Osteocyte (in vitro differentiated cells): ENCODE measurements at places on chromosomes 1 and 21. TPM values are rescaled to one million over a fixed set of nuclear protein-coding genes. Genes with fewer than 3 reads are reported as not detected.

The BARHL2 gene
- not detected in 2 replicates for total RNA-seq

The SLC41A1 gene
- 25.6 and 29.5 TPM in 2 replicates for total RNA-seq

The LMOD1 gene
- total RNA-seq = 15.1 and 15.9 TPM in 2 replicates

GRCh38 chr1:38265293-38266196 lies 219.0 kb upstream of the POU3F1 start:
- no peaks in the 10 kb centered on the region for H3K36me3 ChIP-seq
- H3K27me3 ChIP-seq = peaks cover 17% of the 10 kb centered on the region
- H3K4me1 ChIP-seq = no peaks in the 10 kb centered on the region

DNA sequence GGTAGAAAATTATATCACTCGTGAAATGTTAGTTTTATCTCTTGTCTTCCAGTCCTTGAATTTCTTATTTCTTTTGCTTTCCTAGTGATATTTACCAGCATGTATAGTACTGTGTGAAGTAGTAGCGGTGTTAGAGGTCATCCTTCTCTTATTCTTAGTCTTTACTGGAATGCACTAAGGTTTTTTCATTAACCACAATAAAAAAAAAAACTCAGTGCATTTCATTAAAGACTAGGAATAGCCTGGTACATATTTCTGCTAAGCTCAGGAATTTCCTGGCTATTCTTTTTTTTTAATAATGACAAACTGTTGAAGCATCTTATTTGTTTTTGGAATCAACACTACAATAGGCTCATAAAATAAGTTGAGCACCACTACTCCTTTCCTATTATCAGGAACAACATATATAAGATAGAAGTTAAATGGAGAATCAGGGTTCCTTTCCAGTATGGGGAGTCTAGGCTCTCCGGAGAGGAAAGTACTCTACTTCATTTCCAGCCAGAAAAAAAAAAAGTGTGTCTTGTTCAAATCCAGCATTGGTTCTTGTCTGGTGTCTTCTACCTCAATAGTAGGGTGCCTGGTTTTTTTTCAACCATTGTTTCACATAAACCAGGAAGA lies 60.0 kb downstream of the TNFSF18 start:
- H3K36me3 ChIP-seq = no peaks in the 10 kb centered on the region
- peak overlapping the region; percentile 17 for H3K27ac ChIP-seq

The GPR161 gene
- 36.8 and 38.5 TPM in 2 replicates for total RNA-seq

DNA sequence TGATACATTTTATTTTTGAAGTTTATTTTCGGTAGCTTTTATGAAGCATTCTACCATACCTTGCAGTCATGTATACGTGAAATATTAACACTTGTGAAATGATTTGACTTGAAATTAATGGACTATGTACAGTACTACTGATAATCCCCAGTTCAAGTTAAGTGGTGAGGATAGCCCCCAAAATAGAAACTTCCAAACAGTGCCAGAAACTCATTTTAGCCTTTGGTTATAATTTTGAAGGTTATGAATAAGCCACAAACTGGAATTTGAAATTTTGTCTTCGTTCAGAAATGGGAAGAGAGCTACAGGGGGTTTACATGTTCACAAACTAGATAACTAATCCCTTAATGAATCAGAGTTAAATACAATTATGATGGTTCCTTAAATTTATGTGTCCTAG lies 1.5 kb upstream of the HNRNPU start:
- peaks cover 8% of the 10 kb centered on the region for H3K36me3 ChIP-seq
- H3K27me3 ChIP-seq = no peaks in the 10 kb centered on the region
- DNase-seq = no peak
- peaks cover 35% of the 10 kb centered on the region for H3K4me1 ChIP-seq

The PARK7 gene
- total RNA-seq = 263 and 264 TPM in 2 replicates

The RGS8 gene
- total RNA-seq = not detected in 2 replicates

GRCh38 chr21:19999369-20000272 lies 998.6 kb upstream of the NCAM2 start:
- H3K27ac ChIP-seq = no peak overlapping the region
- no peak for DNase-seq
- H3K27me3 ChIP-seq = no peaks in the 10 kb centered on the region
- no peak overlapping the region for H3K4me3 ChIP-seq
- no peaks in the 10 kb centered on the region for H3K4me1 ChIP-seq

The SYT14 gene
- total RNA-seq = 0.10 and 0.16 TPM in 2 replicates

- no peaks in the 10 kb centered on the region for H3K4me1 ChIP-seq
- no peak overlapping the region for H3K27ac ChIP-seq
- no peaks in the 10 kb centered on the region for H3K36me3 ChIP-seq
These were observed 60.0 kb downstream of the TAS1R2 start for GRCh38 chr1:18799454-18799853.

DNA sequence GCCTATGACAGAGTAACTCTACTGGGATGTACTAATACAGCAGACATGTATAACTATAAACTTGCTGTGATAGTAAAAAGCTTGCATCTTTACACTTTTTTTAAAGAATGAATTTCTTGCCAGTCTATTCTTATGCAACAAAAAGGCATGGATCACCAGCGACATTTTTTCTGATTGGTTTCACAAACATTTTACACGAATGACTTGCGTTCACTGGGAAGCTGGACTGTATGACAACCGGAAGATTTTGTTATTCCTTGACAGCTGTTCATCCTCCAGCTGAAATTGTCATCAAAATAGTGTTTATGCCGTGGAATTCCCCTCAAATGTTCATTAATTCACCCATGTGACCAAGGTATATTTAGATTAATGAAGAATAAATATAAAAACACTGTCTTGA lies 131.0 kb downstream of the XPR1 start:
- no peak overlapping the region for H3K4me3 ChIP-seq
- H3K27me3 ChIP-seq = no peaks in the 10 kb centered on the region
- DNase-seq = no peak
- no peaks in the 10 kb centered on the region for H3K4me1 ChIP-seq
- H3K36me3 ChIP-seq = no peaks in the 10 kb centered on the region

GRCh38 chr1:177208920-177209319 lies 38.2 kb downstream of the BRINP2 start:
- H3K4me3 ChIP-seq = no peak overlapping the region
- DNase-seq = no peak
- H3K36me3 ChIP-seq = no peaks in the 10 kb centered on the region
- no peak overlapping the region for H3K27ac ChIP-seq
- no peaks in the 10 kb centered on the region for H3K4me1 ChIP-seq
- H3K27me3 ChIP-seq = no peaks in the 10 kb centered on the region

The VCAM1 gene
- total RNA-seq = 8.2 and 9.6 TPM in 2 replicates

DNA sequence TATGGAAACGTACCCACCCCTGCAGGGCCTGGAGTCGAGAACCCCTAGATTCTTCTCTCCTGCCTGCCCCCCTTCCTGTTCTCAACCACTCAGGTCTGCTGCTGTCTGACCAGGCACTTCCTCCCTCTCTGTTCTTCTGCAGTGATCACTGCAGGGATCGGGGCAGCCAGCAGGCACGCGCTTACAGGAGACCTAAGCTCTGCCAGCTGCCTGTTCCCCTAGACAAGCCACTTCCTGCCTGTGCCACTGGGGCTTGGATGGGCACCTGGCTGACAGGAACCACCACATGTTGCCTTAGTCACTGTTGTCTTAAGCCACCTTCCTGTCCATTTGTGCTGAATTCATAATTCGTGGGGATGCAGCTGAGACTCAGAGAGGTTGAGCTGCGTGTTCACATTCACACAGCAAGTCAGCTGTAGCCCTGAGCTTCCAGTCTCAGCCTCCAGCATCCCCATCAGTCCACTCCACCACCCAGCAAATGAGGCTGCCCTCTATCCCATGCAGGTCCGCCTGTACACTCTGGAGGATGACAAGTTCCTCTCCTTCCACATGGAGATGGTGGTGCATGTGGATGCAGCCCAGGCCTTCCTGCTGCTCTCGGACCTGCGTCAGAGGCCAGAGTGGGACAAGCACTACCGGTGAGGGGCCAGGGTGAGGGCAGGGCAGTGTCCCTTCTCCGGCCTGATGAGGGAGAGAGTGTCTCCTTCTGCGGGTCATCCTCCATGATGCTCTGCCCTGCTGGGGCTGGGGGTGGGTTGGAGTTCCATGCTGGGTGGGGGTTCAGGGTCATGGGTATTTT lies 18.6 kb downstream of the FAM151A start:
- H3K27ac ChIP-seq = no peak overlapping the region
- peaks cover 2% of the 10 kb centered on the region for H3K4me1 ChIP-seq
- H3K4me3 ChIP-seq = no peak overlapping the region
- H3K27me3 ChIP-seq = no peaks in the 10 kb centered on the region
- H3K36me3 ChIP-seq = no peaks in the 10 kb centered on the region

- peak overlapping the region; percentile 7 for H3K4me3 ChIP-seq
- DNase-seq = no peak
- peaks cover 2% of the 10 kb centered on the region for H3K27me3 ChIP-seq
- H3K4me1 ChIP-seq = peaks cover 31% of the 10 kb centered on the region
- peak overlapping the region; percentile 29 for H3K27ac ChIP-seq
These were observed 2.2 kb downstream of the SCYL3 start for GRCh38 chr1:169891539-169891885.

The LDLRAP1 gene
- 31.3 and 34.3 TPM in 2 replicates for total RNA-seq

GRCh38 chr1:30700528-30701257 lies 22.7 kb downstream of the MATN1 start:
- no peak for DNase-seq
- H3K4me1 ChIP-seq = no peaks in the 10 kb centered on the region
- no peaks in the 10 kb centered on the region for H3K36me3 ChIP-seq
- H3K27me3 ChIP-seq = peaks cover 17% of the 10 kb centered on the region

The APOBEC4 gene
- total RNA-seq = not detected in 2 replicates

- H3K4me1 ChIP-seq = peaks cover 19% of the 10 kb centered on the region
- H3K27ac ChIP-seq = peak overlapping the region; percentile 65
- H3K4me3 ChIP-seq = no peak overlapping the region
- H3K27me3 ChIP-seq = no peaks in the 10 kb centered on the region
These were observed 110.5 kb downstream of the MAST2 start for GRCh38 chr1:45913731-45914501.

GRCh38 chr1:20840731-20841130 lies 53.6 kb upstream of the HP1BP3 start:
- no peak overlapping the region for H3K4me3 ChIP-seq
- H3K36me3 ChIP-seq = peaks cover 33% of the 10 kb centered on the region
- DNase-seq = no peak
- H3K27ac ChIP-seq = no peak overlapping the region
- H3K4me1 ChIP-seq = no peaks in the 10 kb centered on the region

DNA sequence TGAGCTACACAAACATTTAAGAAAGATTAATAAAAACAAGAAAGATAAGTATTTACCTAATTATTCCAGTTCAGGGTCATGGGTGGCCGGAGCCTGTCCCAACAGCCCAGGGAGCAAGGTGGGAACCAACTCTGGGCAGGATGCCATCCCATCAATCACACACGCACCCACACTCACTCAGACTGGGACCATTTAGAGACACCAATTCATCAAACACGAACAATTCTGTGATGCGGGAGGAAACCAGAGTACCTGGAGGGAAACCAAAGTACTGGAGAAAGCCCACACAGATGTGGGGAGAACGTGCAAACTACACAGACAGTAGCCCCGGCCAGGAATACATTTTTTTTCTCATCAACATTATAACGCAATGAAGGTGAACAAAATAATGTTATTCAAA lies 16.2 kb downstream of the WASF2 start:
- peak overlapping the region; percentile 17 for H3K27ac ChIP-seq
- no peaks in the 10 kb centered on the region for H3K27me3 ChIP-seq
- H3K36me3 ChIP-seq = peaks cover 15% of the 10 kb centered on the region
- peaks cover 58% of the 10 kb centered on the region for H3K4me1 ChIP-seq
- H3K4me3 ChIP-seq = no peak overlapping the region
- DNase-seq = no peak

The EPS15 gene
- 62.4 and 64.8 TPM in 2 replicates for total RNA-seq

DNA sequence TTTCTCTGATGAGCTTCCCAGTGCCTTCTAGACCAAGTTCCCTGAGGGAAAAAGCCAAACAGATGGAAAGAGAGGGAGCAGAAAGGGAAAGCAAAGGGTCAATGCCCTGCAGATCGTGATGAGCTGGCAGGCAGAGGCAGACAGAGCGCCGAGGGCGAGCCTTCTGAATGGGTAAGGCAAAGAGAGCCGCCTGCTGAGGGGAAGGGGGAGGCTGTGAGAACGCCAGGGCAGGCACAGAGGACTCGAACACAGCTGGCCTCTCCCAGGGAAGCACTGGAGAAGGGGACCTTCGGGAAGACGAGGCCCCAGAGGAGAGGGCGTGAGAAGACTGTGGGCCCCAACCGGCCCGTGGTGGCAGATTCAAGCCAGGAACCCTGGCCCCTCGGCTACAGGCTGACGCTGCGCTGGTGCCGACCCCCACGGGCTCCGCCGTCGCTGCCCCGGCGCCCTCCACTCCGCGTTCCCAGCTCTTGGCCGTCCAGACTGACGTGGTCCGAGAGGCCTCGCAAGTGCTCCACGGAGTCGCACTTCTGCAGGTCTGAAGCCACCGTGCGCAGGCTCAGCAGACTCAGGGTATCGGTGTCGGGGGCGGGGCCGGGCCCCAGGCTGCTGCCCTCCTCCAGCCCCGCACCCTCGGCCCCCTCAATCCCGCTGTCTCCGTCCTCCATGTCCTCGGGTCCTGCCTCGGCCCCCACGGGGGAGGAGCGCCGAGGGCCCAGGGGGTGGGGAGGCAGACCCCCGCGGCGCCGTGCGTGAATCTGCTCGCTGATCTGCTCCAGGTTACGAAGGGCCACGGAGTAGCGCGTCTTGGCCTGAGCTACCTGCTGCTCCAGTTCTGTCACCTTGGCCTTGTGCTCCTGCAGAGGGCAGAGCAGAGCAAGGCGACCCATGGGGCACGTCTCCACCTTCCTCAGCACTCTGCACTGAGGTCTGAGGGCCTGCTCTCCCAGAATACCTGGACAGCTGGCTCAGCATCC lies 13.9 kb downstream of the SH3BP5L start:
- H3K4me1 ChIP-seq = peaks cover 17% of the 10 kb centered on the region
- peaks cover 42% of the 10 kb centered on the region for H3K36me3 ChIP-seq
- no peaks in the 10 kb centered on the region for H3K27me3 ChIP-seq

The SPRR2E gene
- not detected in 2 replicates for total RNA-seq

DNA sequence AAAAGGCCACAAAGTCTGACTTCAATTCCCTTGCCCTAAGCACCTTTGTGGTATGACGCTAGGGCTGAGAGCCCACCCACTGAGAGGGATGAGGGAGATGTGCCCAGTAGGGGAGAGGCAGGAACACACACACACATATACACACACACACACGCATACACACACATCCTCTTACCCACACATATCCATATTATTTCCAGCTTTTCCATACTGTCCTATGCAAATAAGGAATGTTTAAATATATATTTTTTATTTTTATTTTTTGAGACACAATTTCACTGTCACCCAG lies 3.0 kb downstream of the RAB25 start:
- H3K36me3 ChIP-seq = no peaks in the 10 kb centered on the region
- H3K27ac ChIP-seq = no peak overlapping the region
- DNase-seq = no peak
- no peaks in the 10 kb centered on the region for H3K27me3 ChIP-seq

- no peaks in the 10 kb centered on the region for H3K27me3 ChIP-seq
- no peaks in the 10 kb centered on the region for H3K4me1 ChIP-seq
- no peak for DNase-seq
These were observed 39.7 kb downstream of the URB1 start for GRCh38 chr21:32353002-32353711.

DNA sequence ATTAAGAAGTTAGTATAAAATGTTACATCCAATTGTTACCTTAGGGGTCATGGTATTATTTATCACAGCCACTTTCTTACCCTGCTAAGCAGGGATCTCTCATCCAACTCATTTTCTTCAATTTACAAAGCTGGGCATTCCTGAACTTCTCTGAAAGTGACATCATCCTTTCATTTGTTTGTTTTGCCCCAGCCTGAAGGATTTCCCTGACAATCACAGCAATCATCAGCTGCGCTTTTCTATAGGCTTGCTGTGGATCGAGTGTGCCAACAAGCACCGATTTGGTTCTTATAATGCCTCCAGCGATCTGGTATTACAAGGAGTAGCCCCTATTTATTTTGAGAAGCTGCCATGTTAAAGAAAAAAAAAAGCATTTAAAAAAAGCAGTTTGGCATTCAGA lies 240.2 kb downstream of the USH2A start:
- H3K36me3 ChIP-seq = no peaks in the 10 kb centered on the region
- DNase-seq = no peak
- H3K4me1 ChIP-seq = peaks cover 20% of the 10 kb centered on the region
- no peak overlapping the region for H3K4me3 ChIP-seq
- no peak overlapping the region for H3K27ac ChIP-seq
- H3K27me3 ChIP-seq = peaks cover 3% of the 10 kb centered on the region
